ENCODE measurements at places on chromosomes 2 and 18.

DNA sequence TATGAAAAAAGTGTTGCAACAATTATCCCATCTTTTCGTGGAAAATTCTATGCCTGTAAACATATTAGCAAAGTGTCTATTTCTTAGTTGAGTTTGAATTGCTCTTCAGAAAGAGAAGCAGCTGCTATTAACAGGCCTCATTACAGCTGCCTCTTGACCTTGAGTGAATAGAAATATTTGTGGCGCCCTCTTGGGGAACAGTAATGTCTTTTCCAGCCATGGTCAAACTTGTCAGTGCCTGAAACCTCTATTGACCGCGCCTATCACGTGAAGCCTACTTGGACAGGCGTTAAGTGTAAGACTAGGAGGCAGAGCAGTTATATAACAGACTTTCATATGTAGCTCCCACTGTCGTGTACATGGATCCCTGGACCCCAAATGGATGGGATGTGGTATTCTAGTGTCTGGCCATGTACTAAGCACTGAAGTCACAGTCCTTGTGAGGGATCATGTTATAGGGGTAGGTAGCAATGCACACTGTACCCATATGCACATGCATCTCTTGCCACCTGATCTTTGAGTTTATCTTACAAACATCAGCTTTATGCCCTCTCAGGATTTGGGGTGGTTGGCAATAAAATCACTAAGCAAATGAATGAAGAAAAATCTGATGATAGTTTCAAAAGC is 245.0 kb downstream of the PTGR3 start:
- DNase-seq = peak; percentile 33

- DNase-seq = no peak
Measured at GRCh38 chr2:240303896-240304745, 131.3 kb upstream of the GPC1 start.

DNA sequence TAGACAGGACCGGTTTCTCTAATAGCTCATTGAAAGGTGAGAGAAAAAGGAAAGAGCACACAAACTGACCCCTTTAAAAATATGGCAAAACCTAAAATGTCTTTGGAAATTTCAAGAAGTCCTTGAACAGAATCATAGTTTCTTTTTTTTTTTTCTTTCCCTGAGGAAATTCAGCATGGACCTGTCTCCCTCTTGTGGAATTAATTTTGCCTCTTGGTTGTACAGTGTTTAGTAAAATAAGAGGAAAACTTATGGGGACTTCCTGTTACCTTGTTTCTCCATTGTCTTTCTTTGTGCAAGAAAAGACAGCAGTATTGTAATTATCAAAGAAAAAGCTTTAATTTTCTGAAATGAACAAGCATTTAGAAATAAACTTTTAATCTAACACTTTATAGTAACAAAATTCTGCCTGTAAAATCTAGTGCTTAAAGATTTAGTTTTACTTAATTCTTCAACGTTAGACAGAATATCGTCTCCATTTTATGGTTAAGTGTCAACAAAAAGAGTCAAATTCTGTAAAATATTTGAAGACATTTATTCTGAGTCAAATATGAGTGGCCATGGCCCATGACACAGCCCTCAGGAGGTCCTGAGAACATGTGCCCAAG is 176.3 kb upstream of the NABP1 start:
- no peak for DNase-seq

GRCh38 chr18:21612125-21613039 is at the start of gene SNRPD1:
TSS of gene SNRPD1 (plus strand) at chr18:21612314. CDS start at chr18:21612430, 116 bp downstream.
- peak; percentile 84 for DNase-seq

- peak; percentile 38 for DNase-seq
Measured at GRCh38 chr2:43024515-43025011, 201.8 kb downstream of the ZFP36L2 start.

GRCh38 chr2:200399046-200399445 is 92.6 kb downstream of the SPATS2L start:
- DNase-seq = no peak

DNA sequence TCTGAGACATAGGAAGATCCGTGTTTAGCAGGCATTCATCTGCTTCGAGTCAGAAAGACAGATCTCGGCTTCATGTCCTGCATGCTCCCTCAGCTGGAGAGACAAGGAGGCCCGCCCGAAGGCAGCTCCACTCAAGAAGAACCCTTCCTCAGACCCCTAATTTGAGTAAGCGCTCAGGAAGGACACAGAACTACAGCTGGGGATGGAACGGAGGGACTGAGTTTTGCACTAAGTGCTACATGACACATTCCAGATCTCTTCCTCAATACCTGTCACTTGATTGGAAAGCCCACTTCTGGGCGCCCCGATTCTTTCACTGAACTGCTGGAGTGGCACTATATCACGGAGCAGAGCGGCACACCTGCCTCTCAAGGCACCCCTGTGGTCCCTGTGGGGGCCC is 185.6 kb upstream of the PXDN start:
- DNase-seq = no peak

DNA sequence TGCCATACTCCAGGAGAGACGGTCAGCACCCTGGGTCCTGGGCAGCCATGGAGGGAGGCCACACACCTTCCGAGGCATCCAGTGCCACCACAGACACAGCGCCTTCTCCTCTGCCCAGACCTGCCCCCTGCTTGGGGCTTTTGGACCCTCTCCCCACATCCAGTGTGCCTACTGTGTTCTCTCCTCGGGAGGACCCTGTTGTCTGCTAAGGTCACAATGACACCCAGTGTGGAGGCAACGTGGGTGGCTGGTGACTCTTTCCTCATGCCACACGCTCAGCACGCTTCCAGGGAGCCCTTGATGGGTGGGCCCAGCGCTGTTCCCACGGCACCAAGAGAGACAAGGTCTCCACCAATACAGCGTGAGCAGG is 251.9 kb downstream of the EIPR1 start:
- DNase-seq = no peak

GRCh38 chr2:120802158-120802557 is 66.5 kb downstream of the GLI2 start:
- no peak for DNase-seq

- no peak for DNase-seq
Measured at GRCh38 chr2:85695121-85695520, 963 bp downstream of the GNLY start.

- DNase-seq = no peak
Measured at GRCh38 chr2:96203130-96204028, 5.2 kb downstream of the STARD7 start.

DNA sequence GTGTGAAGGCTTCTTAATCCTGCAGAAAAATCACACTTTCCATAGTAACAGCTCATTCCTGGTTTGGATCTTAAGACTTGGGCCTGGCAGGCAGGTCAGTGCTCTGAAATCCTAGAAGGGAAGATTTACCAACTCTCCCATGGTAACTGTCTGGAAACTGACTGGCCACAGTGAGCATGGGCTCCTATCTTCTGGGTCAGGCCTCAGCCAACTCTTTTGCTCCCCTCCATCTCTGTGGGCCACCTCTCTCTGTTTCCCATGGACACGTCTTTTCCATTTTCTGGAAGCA is 86.7 kb downstream of the ACAA2 start:
- no peak for DNase-seq

DNA sequence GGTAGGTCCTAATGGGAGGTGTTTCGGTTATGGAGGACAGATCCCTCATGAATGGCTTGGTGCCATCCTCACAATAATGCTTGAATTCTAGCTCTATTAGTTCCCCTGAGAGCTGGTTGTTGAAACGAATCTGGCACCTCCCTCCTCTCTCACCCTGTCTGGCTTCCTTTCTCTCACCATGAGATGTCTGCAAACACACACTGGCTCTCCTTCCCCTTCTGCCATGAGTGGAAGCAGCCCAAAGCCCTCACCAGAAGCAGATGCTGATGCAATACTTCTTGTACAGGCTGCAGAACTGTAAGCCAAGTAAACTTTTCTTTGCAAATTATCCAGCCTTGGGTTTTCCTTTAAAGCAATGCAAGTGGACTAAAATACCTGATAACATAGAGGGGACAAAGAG is 86.6 kb downstream of the RND3 start:
- DNase-seq = no peak

GRCh38 chr2:196965651-196966050 is 39.1 kb upstream of the PGAP1 start:
- DNase-seq = no peak

- no peak for DNase-seq
Measured at GRCh38 chr2:168244318-168244717, 3.1 kb downstream of the STK39 start.

GRCh38 chr2:114118088-114118487 is 228.2 kb downstream of the ACTR3 start:
- DNase-seq = no peak

GRCh38 chr2:129724021-129724757 is 255.3 kb upstream of the RAB6C start:
- no peak for DNase-seq

- peak; percentile 8 for DNase-seq
Measured at GRCh38 chr2:15914596-15915385, 25.6 kb upstream of the MYCN start.

DNA sequence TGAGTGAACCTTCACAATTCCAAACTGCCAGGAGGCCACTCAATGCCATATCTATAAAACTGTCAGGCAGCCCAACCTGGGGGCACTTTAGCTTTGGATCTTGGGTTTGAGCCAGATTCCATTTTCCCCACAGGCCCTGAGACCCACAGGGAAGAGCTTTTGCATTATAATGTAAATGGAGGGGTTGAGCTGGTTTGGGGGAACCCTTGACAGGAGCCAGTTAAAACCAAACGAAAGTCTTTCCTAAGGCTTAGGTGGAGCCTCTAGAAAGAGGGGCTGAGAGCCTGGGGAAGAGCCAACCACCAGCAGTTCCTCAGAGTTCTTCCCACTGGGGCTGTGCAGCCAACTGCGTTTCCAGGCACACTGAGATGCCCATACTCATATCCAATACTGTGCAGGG is 42.7 kb downstream of the BCL11A start:
- no peak for DNase-seq

DNA sequence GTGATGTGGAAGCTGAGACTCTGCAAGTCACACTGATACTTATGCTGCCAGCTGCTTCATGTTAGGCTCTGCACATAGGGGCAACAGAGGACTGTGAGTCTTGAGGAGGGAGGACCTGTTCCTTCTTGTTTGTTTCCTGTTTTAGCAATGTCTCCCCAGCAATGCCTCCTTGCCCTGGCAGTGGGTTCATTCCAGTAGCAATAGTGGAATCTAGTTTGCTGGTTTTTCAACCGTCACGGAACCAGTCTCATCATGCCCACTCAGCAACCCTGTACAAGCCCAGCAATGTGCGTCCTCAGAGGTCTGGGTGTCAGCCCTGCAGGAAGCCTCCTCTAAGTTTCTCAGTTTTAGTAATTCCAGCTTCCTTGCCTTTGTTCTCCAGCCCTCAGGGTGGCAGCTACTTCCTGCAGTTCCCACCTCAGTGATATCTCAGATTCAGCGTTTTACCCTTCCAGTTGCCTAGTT is 20.5 kb upstream of the ITGB6 start:
- no peak for DNase-seq

GRCh38 chr2:143581134-143581533 is 451.9 kb downstream of the ARHGAP15 start:
- DNase-seq = no peak

GRCh38 chr18:79776674-79777073 is 21.1 kb upstream of the KCNG2 start:
- no peak for DNase-seq

GRCh38 chr2:41878056-41878455 is 169.8 kb upstream of the PKDCC start:
- no peak for DNase-seq

GRCh38 chr2:71452565-71452964 is 796 bp upstream of the DYSF start:
- DNase-seq = no peak
